CD4-positive, alpha-beta T cell treated with Interleukin-10 for 1 hour (primary cell): ENCODE measurements at places on chromosomes 3 and 15.

GRCh38 chr3:115146418-115147328, at the start of gene ZBTB20:
Gene ZBTB20, minus strand, starts transcription at chr3:115147288.
- DNase-seq = peak; percentile 76

DNA sequence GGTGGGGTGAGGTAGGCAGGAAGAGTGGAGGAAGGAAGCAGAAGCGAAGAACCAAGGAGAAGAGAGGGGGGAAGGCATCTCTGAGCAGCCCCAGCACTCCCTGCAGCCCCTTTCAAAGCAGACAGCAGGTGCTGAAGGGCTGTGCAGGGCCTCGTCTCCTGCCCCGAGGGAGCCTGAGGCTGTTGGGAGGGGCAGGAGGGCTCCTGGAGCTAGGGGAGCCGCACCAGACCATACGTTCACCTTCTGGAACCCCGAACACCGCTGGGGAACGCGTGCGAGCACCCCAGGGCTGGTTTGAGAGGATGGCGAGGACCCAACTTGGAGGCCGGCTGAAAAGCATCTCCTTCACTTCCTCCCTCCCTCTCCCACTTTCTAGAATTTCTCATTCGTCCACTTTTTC, 259.8 kb downstream of the FAM43A start:
- no peak for DNase-seq

DNA sequence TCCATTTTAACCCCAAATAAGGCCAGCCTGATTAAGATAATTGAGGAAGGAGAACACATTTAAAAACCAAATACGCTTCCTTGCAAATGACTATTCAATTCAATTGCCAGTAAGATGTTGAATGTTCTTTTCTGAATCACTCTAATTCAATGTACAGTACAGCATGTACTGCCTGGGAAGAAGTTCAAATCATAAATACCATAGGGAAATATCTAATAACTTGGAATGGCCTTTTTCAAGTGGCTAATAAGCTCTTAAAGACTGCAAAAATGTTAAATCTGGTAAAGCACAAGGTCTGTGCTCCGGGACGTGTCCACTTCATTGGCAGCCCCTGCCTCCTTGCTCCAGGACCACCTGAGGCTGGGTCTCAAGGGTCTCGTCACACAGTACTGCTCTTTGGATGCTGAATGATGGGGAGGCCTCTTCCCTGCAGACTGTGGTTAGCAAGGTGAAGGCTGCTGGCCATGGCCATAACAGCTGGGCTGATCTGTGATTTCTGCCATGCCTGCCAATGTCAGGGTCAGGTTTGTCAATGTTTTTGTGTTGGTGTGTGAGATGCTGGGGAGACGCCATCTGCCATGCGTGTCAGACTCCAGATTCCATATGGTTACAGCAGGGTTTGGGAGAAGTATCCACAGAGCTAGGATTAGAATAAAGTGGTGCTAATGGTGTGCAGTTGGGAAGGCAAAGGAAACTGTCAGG, 300.5 kb downstream of the ADAMTS17 start:
- DNase-seq = no peak

DNA sequence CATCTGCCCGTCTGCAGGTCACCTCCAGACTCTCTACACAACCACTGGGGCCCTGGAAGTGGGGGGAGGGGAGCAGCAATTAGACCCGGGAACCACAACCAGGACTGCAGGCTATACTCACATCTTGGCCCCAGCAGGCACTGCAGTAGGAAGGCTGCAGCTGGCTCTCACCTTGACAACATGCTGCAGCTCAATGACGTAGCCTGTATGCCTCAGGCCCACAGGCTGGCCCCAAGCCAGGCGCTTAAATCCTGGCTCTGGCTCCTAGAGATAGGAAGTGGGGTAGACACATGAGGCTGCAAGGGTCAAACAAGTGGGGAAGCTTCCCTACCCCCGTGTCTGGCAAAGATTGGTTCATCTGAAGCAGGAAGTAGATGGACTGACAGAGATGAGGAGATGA, 4.6 kb upstream of the QRICH1 start:
- no peak for DNase-seq

DNA sequence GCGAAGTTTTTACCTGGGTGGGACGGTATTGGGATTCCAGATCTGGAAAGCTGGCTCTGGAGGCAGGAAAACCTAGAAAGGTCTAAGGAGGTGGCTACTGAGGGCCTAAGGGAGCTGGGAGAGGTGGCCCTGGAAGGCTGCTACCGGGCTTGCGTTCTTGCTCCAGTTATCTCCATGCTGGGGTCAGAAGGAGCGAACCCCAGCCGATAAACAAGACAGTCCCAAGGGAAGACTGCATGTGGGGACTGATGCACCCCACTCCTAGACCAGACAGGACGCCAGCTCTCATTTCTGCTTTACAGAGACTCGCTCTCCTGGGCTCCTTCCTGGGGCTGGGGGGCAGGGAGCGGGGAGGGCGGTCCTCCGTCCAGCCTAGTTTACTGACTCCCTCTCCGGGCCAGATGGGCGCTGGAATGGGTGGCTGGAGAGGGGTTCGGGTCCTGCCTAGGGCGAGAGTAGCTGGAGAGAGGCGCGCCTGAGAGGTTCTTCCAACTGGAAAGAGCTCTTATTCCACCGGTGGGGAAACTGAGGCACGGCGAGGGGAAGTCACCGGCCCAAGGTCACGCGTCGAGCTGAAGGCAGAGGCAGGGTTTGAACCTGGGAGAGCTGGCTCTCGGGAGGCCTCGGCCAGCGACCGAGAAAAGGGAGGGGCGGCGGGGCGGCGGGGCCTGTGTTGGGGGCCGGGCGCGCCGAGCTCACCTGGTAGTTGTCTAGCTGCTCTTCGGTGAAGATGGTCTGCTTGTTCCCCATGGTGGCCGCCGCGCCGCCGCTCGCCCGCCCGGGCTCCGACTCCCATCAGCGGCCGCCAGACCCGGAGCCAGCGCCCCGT, 565 bp downstream of the CIB2 start:
- no peak for DNase-seq

DNA sequence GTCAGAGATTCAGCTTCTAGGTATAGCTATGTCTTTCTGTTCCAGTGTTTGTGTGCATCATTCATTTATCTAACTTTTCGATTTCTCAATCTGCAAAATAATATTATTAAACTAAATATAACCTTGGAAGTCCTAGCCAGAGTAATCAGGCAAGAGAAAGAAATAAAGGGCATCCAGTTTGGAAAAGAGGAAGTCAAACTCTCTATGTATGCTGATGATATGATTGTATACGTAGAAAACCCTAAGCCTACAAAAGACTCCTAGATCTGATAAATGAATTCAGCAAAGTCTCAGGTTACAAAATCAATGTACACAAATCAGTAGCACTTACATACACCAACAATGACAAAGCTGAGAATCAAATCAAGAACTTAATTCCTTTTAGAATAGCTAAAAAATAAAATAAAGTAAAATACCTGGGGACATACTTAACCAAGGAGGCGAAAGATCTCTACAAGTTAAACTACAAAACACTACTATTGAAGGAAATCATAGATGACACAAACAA, 718.2 kb downstream of the NTRK3 start:
- no peak for DNase-seq

DNA sequence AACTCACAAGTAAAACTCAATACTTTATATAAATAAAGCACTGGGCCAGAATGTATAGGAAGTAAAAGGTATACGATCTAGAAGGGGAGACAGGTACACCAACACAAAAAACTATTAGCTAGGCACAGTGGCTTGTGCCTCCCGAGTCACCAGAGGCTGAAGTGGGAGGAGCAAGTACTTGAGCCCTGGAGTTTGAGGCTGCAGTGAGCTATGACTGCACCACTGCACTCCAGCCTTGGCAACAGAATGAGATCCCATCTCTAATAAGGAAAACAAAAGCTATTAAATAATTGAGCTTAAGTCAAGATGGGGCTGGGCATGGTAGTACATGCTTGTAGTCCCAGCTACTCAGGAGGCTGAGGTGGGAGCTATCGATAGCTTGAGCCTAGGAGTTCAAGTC, 17.0 kb downstream of the PIK3CB start:
- no peak for DNase-seq

- no peak for DNase-seq
These were observed 195.1 kb downstream of the EPHA6 start for GRCh38 chr3:97009427-97010019.

GRCh38 chr3:171200750-171201088, 174.2 kb upstream of the SLC2A2 start:
- no peak for DNase-seq

- DNase-seq = no peak
These were observed 119.4 kb upstream of the PRR20G start for GRCh38 chr3:127407026-127407939.

- DNase-seq = no peak
These were observed 344.5 kb downstream of the FGF12 start for GRCh38 chr3:192382861-192383260.

- DNase-seq = no peak
These were observed 987 bp downstream of the PRTG start for GRCh38 chr15:55741833-55742497.

DNA sequence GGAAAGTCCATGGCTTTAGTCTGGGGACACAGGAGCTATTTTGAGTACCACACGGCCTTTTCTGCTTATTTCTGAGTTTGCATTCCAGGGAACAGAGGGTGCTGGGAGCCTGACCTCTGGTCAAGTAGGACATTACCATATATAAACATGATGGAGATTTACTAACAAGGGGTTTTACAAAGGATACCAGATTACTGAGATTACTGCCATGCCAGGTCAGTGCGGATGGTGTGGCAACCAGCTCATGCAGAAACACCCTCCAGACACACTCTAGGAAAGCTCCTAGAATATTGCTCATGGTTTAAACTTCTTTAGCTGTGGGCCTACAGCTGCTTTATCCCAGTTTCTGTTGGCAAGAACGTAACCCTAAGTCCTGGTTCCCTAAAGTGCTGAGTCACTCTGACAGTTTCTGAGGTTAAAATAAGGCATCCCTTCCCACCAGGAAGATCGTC, 54.3 kb upstream of the AGTR1 start:
- no peak for DNase-seq

DNA sequence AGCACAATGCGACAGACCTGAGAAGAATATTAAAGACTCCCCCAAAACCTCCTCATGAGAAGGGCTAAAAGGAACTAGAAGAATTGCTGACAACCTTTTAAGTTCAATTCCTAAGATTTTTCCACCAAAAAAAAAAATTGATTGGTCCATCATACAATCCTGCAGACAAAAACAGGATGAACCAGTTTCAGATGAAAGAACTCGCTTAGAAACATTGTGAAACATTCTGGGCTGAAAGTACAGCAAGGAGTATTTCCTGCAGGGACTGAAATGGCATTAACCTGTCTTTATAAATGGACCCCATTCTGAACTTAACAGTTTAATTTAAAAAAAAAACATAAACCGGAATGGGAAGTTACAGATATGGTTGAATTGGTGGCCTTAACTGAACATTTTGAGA, 96.0 kb upstream of the FAM174B start:
- no peak for DNase-seq

- no peak for DNase-seq
These were observed 146.1 kb upstream of the BCHE start for GRCh38 chr3:165983284-165983683.

- no peak for DNase-seq
These were observed 204.0 kb upstream of the WNT5A start for GRCh38 chr3:55691141-55691540.

DNA sequence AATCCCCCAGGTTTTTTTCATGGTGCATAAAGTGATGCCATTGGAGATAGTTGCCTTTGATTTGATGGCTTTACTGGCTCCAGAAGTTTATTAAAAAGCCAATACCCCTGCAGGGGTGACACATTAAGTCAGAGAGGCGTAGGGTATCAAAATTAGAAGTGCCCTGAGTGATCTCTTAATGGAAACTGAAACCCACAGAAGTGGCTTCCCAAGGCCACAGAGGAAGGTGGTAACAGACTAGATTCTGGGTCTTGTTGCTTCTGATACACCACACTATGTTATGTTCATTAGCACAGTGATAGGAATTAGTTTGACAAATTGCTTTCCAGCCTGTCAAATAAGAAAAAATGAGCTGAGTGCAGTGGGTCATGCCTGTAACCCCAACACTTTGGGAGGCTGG, 112.3 kb downstream of the IQCH start:
- DNase-seq = no peak

- DNase-seq = peak; percentile 66
These were observed 70.5 kb downstream of the KLHL25 start for GRCh38 chr15:85723960-85724945.

DNA sequence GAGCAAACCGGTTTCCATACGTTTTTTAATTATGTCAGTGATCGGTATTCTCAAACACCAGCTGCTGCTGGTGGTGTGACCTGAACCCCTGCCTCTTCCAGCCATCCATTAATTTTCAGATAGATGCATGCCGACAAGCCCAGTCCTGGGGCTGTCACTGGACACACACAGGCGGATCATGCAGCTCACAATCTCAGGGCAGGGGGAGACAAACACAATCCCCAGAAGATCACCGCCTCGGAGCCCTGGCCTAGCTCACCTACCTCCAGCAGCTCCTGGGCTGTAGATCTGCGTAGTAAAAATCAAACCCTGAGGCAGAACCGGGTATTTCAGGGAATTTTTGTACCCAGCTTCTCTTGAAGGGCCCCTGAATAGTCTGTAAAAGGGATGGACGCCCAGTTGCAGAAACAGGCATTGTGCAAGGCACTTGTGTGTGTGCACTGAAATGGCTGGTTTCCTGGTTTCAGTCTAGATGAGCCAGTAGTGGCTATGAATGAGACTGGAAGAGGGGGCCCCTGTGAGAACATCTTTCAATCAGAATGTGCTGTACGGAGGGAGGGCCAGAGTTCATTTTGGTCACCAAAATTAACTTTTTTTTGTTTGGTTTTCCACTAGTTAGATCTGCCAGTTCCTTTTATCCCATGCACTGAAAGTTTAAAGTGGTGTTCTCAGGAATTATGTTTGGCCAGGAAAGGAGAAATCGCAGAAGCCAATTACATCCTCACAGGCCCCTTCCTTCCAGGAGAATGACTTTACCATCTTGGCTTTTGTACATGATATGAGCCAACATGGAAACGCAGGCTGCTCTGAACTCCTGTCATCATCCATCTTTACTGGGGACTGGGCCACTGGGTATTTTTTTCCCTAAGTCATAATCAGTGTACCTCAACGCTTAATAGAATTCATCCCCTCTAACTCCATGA, 55.0 kb upstream of the RPL32 start:
- no peak for DNase-seq

GRCh38 chr3:143855183-143855582, 6.9 kb upstream of the SLC9A9 start:
- DNase-seq = peak; percentile 25

GRCh38 chr3:39272191-39272590, 7.6 kb downstream of the CX3CR1 start:
- DNase-seq = no peak

DNA sequence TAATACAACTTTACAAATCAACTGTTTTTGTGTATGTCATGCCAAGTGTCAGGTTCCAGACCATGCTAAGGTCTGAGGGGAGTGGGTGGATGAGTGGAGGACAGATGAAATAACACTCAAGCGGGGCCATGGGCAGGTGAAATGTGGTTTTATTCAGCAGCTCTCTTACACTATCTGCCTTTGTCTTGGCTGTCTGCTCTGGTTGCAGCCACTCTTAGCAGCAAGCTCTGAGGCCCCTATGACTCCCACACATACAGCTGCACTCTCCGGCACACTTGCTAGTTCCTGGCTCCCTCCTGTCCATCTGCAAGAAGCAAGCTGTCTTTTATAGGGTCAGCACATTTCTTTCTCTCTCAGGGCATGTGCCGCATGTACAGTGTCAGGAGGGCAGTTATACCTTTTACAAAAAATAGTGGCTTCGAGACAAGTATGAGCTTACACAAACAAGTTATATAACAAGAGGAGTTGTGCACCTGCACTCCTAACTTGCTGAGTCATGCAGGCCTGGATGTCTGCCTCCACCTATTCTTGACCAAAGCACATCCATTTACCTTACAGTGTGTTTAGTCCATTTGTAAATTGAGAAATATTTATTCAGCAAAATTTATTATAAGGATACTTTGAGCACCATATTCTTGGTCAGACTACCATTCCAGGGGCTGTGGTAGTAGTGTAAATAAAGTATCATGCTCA, 683.7 kb upstream of the CBLB start:
- no peak for DNase-seq
